ENCODE measurements at places on chromosomes 2 and 18.

DNA sequence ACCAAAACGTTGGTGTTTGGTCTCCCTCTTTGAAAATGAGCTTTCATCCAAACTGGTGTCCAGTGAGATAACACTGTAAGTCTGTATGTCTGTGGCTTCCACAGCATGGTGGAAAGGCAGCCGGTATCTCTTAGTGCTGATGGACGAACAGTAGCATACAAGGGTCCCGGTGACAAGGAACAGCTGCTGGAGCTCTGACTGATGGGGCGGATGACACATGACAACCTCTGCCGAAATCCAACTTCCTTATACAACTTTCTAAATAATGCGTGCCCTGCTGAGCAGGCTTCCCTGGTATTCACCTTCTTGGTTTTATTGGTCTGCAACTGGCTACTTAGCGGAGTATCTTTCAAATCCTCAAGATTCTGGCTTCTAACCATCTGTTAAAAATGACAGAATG lies 216.2 kb downstream of the SRBD1 start:
- no peak for DNase-seq
- H3K4me3 ChIP-seq: no peak overlapping the region
- H3K27me3 ChIP-seq: no peaks in the 10 kb centered on the region

DNA sequence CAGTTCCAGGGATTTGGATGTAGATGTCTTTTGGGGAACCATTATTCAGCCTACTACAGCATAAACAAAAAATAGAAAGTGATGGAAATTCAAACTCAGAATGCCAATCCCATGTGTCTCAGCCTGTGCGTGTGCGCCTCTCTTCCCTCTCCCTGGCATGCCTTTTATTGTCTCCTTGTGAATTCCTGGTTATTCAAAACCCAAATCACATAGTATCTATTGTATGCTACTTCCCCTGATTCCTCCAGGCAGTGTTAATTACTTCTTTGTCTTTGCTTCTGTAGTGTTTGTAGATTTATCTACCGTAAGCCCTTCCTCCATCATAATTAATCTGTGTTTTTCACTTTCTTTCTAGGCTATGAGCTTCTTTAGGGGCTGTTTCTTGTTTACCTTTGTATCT lies 38.9 kb downstream of the RHBDD1 start:
- no peak overlapping the region for H3K4me3 ChIP-seq
- H3K27ac ChIP-seq: no peak overlapping the region
- no peak for DNase-seq
- H3K4me1 ChIP-seq: no peaks in the 10 kb centered on the region

DNA sequence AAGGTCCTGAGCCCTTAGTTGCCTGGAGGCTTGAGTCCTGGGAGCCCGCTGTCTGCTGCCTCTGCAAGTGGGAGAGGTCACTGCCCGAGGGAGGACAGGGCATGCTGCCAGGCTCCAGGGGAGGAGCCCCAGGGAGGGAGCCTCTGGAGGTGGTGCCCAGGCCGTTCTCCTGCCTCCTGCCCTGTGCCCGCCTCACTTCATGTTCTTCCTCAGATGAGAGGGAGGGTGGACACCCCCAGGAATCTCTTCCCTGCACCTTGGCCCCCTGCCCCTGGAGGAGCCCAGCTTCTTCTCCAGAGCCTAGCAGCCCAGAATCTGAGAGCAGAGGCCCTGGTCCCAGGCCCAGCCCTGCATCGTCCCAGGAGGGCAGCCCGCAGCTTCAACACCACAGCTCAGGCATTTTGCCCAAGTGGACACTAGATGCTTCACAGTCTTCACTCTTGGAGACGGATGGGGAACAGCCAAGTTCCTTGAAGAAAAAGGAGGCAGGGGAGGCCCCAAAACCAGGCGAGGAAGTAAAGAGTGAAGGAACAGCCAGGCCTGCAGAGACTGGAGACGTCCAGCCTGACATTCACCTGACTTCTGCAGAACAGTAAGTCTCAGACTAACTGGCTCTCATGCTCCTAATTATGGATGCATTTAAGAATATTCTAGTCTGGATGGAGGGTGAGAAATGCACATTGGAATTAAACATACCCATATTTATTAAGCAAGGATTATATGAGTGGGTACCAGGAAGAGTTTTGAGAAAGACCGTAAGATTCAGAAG lies 12.1 kb downstream of the PSD4 start:
- DNase-seq: no peak
- H3K4me1 ChIP-seq: no peaks in the 10 kb centered on the region
- no peak overlapping the region for H3K4me3 ChIP-seq
- no peaks in the 10 kb centered on the region for H3K27me3 ChIP-seq

- no peak for DNase-seq
- no peak overlapping the region for H3K4me3 ChIP-seq
- peaks cover 2% of the 10 kb centered on the region for H3K4me1 ChIP-seq
- H3K36me3 ChIP-seq: no peaks in the 10 kb centered on the region
Observed at GRCh38 chr2:236177604-236177966, 9.4 kb upstream of the GBX2 start.
